Activated naive CD4-positive, alpha-beta T cell (primary cell): ENCODE measurements at places on chromosomes 4 and X.

DNA sequence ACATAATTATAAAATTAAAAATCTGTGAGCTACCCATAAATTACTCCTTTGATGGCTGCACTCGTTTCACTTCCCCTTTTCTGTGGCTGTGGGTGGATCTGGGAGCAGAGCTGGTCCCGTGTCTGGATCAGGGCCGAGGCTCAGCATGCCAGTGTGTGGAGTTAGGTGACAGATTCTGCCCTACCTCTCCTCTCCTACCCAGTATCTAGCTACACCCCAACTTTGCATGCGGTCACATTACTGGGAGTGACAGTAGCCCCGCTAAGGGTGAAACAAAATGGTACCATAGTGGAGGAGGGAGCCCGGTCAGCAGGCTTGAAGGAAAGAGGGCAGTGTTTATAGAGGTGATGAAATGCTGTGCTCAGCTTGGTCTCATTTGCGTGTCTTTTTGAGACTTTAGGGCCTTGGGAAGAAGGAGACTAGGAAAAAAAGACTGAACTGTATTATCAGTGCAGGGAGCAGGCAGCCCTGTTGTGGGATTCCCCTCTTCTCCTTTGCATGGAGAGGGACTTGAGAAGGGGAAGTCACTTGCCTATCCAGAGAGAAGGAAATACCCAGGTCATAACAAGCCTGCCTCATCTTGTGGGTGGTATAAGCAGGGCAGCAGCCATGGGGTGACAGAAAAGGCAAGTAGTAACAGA, 48.4 kb downstream of the ARHGAP10 start:
- no peak for DNase-seq

- no peak for DNase-seq
These were observed 1.8 kb downstream of the ARHGEF6 start for GRCh38 chrX:136778916-136779315.

DNA sequence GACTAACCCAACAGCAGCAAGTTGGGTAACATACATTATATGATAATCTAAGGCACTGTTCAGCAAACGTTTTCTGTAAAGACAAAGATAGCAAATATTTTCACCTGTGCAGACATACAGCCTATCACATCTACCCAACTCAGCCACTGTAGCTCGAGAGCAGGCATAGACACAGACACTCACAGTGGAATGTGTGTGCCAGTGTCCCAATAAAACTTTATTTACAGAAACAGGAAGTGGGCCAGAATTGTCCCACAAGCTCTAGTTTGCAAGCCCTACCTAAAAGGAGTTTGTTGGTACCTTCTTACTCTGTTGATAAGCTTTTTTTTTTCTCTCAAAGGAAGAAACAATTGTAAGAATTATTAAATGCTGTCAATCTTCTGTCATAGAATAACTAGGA, 11.9 kb upstream of the FAM9A start:
- no peak for DNase-seq

DNA sequence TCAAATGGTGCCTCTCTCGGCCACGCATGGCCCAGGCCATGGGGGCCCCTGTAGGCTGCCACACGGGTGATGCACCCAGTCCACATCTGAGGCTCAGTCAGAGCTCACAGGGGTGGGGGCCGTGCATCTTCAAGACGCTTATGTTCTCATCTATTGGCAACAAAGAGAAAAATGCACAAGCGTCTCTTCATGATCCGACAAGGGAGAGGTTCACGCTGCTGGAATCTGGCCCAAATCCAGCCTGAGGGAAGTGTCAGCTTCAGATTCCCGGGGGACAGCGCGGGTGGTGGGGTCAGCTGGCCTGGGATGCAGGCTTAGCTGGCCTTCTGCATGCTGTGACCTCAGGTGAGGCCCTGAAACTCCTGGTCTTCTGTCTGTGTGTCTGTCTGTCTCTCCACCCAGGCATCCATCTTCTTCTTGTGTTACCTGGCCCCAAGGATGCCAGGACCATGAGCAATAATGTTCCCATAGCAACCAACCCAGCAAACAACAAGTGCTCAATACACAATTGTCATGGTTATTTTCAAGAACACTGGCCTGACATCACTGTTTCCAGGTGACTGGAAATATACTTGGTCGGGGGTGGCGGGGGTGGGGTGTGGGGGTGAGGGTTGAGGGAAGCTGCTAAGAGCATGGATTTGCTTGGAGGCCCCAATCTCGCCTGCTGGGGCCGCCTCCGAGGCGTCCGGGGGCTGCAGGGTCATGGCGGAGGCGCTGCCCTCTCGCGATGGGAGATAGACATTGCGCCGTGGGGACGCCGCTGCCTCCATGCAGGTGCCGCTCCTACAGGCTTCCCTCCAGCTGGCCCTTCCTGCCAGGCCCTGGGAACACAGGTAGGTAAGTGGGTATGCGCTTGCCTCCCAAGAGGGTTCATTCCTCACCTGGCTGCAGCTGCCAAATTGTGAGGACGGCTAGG, 48.3 kb downstream of the ABLIM2 start:
- no peak for DNase-seq

DNA sequence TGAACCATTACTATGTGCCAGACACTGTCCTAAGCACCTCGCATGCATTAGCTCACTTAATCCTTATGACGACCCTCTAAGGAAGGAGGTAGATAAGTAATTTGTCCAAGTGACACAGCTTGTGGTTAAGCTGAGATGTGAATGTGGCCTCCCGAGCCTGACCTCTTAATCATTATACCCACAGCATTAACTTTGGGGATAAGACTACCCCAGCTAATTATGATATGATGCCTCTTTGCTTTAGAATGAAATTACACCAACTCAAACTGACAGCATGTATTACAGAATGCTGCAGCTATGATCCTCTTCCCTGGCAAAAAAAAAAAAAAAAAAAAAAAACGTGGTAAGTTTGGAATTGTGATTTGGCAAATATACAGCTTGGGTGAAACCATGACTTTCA, 53.5 kb downstream of the APBB2 start:
- DNase-seq = no peak

DNA sequence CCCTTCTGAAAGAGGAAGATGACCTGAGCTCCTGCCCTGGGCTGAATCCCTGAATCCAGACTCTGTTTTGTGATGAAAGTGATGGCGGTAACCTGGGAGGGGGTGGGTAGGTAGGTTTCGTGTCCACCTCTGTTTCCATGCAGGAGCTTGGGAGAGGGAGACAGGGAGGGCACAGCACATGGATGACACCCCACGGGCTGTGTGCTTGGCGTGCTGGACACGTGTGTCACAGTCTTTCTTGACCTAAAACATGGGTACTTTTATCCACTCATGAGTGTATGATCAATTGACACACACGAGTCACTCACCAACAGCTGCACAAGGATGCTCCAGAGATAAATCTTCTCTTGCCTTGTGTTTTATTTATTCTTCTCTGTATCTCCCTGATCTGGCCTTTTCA, 111.5 kb downstream of the DHRSX start:
- no peak for DNase-seq

DNA sequence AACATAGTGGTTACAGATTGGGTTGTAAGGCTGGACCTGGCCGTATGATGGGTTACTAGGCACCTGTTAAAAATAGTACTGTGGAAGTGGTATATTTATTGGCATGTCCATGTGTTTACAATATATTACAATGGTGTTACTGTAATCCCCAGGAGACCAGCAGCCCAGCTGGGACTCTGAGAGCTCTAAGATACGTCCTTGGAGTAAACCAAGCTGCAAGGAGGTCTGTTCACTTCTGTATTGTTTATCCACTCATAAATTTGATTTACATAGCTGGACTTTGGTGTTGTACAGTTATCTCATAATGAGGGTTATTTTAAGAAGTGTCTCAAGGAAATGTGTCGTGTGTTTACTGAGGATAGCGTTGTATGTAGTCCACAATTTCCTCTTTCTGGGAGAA, 93.8 kb downstream of the TBL1X start:
- DNase-seq = no peak

DNA sequence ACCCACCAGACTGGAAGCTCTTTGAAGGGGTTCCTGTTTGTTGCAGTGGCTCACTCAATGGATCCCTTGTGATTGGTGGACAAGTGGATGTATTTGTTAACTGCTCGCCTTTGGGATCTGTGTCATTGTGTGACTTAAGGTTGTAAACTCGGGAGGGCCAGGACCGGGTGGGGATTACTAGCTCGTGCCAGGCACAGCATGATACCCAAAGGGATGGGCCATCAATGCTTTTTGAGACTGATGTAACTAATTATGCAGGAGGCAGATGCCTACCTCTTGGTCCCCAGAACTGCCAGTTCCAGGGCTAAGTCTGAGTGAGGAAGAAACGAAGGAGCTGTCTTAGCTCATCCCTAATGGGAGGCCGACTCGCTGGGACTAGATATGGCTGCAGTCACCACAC, 27.7 kb downstream of the UTP14A start:
- no peak for DNase-seq

DNA sequence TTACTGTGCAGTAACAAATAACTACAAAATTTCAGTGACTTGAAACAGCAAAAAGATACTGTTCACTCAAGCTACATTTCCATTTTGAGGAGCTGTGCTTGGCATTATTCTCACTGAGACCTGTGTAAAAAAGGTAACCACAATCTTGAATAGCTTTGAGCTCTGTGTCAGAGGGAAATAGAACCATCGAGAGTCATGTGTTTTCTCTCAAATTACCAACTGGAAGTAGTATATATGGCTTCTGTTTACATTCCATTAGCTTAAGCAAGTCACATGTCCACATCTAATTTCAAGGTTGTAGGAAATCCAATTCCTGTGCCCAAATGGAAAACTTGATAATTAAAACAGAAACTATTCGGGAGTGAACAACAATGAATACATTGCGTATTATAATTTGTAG, 82.9 kb upstream of the BANK1 start:
- DNase-seq = no peak

DNA sequence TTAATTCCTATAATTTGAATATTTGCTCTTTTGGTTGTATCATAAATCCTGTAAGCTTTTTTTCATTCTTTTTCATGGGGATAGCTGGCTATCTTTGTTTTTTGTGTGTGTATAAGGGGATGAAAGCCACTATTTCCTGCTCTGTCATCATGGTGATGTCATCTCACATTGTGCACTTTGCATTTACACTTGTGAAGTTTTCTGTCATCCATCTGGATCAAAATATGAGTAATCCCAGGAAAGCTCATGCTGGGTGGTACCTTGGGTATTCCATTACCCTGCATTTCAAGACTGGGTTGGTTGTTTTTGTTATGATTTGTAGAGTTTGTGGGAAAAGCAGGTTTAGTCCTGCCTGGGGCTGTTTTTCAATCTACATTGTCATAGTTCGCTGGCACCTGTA, 367.3 kb downstream of the CHIC1 start:
- no peak for DNase-seq

- DNase-seq = no peak
These were observed 97.8 kb downstream of the SYTL5 start for GRCh38 chrX:38103857-38104812.

- DNase-seq = no peak
These were observed 133.6 kb upstream of the ARHGEF9 start for GRCh38 chrX:63918611-63919010.

DNA sequence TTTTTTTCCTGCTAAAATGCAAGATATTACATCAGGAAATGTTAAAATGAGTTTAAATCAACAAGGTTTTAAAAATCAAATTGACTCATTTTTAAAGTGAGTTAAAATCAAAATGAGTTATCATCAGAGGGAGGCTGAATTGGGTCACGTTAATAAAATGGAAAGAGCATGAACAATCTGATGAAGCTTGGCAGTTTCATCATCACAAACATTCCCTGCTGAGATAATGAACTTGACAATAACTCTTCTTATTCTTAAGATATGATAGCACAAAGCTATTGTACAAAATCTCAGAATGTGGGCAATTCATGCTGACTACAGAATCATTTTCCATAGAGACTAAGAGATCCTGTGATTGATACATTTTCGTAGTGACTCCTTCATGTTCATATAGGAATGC, 1086.7 kb downstream of the STIM2 start:
- no peak for DNase-seq

- DNase-seq = no peak
These were observed 12.5 kb upstream of the HSFX4 start for GRCh38 chrX:149916745-149917392.
